A549 treated with dexamethasone at 1 μM for 4 hours (cell line): ENCODE measurements at places on chromosomes 7 and 10. TPM values are rescaled to one million over a fixed set of nuclear protein-coding genes. Genes with fewer than 3 reads are reported as not detected.

The VWDE gene
- 0.21 to 0.74 TPM (median 0.38 TPM) in 5 replicates for total RNA-seq

The GRM3 gene
- total RNA-seq = not detected in 5 replicates

The FEZF1 gene
- not detected in 5 replicates for total RNA-seq

The OPALIN gene
- not detected in 5 replicates for total RNA-seq

The TMEM26 gene
- total RNA-seq = 0.04 to 0.08 TPM (median 0.07 TPM) in 5 replicates

The ABCC2 gene
- 85.6 to 114 TPM (median 103 TPM) in 5 replicates for total RNA-seq

The GARIN1A gene
- 0.46 to 0.66 TPM (median 0.56 TPM) in 5 replicates for total RNA-seq

The HTRA1 gene
- total RNA-seq = 50.2 to 65.4 TPM (median 53.2 TPM) in 5 replicates

The KIF11 gene
- total RNA-seq = 33.3 to 44.4 TPM (median 37.3 TPM) in 5 replicates

The TEX36 gene
- total RNA-seq = not detected in 5 replicates

The EN2 gene
- 0.61 to 1.1 TPM (median 0.90 TPM) in 5 replicates for total RNA-seq

The CCL24 gene
- total RNA-seq = not detected in 5 replicates

The ATP6V0A4 gene
- total RNA-seq = 0.20 to 0.27 TPM (median 0.27 TPM) in 5 replicates

The TBXAS1 gene
- 11.8 to 15.6 TPM (median 13.3 TPM) in 5 replicates for total RNA-seq

The FANK1 gene
- total RNA-seq = 1.9 to 3.2 TPM (median 2.4 TPM) in 5 replicates

The PRKCQ gene
- total RNA-seq = 3.9 to 4.5 TPM (median 4.2 TPM) in 5 replicates

The NME8 gene
- not detected in 5 replicates for total RNA-seq

The SUMF2 gene
- 109 to 115 TPM (median 112 TPM) in 5 replicates for total RNA-seq

The HOXA13 gene
- total RNA-seq = 2.0 to 3.1 TPM (median 2.6 TPM) in 5 replicates

The CLDN3 gene
- total RNA-seq = 1.3 to 3.6 TPM (median 3.0 TPM) in 5 replicates

The SFRP4 gene
- 3.6 to 4.4 TPM (median 3.9 TPM) in 5 replicates for total RNA-seq

The DNAH11 gene
- total RNA-seq = 0.25 to 0.75 TPM (median 0.35 TPM) in 5 replicates

The KCP gene
- 0.07 to 0.22 TPM (median 0.15 TPM) in 5 replicates for total RNA-seq

The PNPLA8 gene
- total RNA-seq = 16.2 to 21.8 TPM (median 19.9 TPM) in 5 replicates

The NRP1 gene
- 63.7 to 98.6 TPM (median 87.4 TPM) in 5 replicates for total RNA-seq

The CCDC172 gene
- total RNA-seq = not detected in 5 replicates

The GIMAP5 gene
- 0.09 TPM in 2 of 5 replicates, not detected in the others for total RNA-seq

The AKR1C3 gene
- total RNA-seq = 1,052 to 1,178 TPM (median 1,142 TPM) in 5 replicates

The OR6B1 gene
- not detected in 5 replicates for total RNA-seq

The RBP3 gene
- total RNA-seq = not detected in 5 replicates

The HABP2 gene
- 0.07 to 0.14 TPM (median 0.11 TPM) in 5 replicates for total RNA-seq

The ZNF117 gene
- total RNA-seq = 0.15 to 0.21 TPM (median 0.17 TPM) in 5 replicates

The BMPER gene
- 4.2 to 6.8 TPM (median 4.6 TPM) in 5 replicates for total RNA-seq

The ADGRA1 gene
- 0.24 to 0.44 TPM (median 0.34 TPM) in 5 replicates for total RNA-seq

The HMX3 gene
- not detected in 5 replicates for total RNA-seq

The ANK3 gene
- 0.41 to 1.2 TPM (median 0.69 TPM) in 5 replicates for total RNA-seq

The PNLIP gene
- total RNA-seq = 0.16 to 0.27 TPM (median 0.21 TPM) in 5 replicates

The MAGI2 gene
- 0.27 to 0.47 TPM (median 0.32 TPM) in 5 replicates for total RNA-seq

The STMP1 gene
- total RNA-seq = 30.0 to 34.1 TPM (median 32.1 TPM) in 5 replicates

The DEPP1 gene
- 2.4 to 3.4 TPM (median 3.2 TPM) in 5 replicates for total RNA-seq

The HOXA6 gene
- total RNA-seq = 0.98 to 1.7 TPM (median 1.4 TPM) in 5 replicates

The PLPP4 gene
- 0.15 to 0.50 TPM (median 0.26 TPM) in 4 of 5 replicates, not detected in the other for total RNA-seq

The ZNF789 gene
- total RNA-seq = 6.2 to 8.5 TPM (median 7.6 TPM) in 5 replicates

The NPY4R gene
- 26.1 to 50.1 TPM (median 42.2 TPM) in 5 replicates for total RNA-seq

The HYAL4 gene
- 0.04 TPM in 1 of 5 replicates, not detected in the others for total RNA-seq

The HECTD2 gene
- total RNA-seq = 3.2 to 4.3 TPM (median 3.8 TPM) in 5 replicates

The CFAP70 gene
- 0.08 to 0.20 TPM (median 0.14 TPM) in 5 replicates for total RNA-seq

The CHST12 gene
- 7.0 to 14.4 TPM (median 11.8 TPM) in 5 replicates for total RNA-seq

The MACROH2A2 gene
- 24.6 to 28.5 TPM (median 26.8 TPM) in 5 replicates for total RNA-seq

The FGFR2 gene
- 0.25 to 0.81 TPM (median 0.34 TPM) in 5 replicates for total RNA-seq

The PRF1 gene
- total RNA-seq = 0.02 to 0.16 TPM (median 0.05 TPM) in 3 of 5 replicates, not detected in the others

The ADAM8 gene
- total RNA-seq = 1.2 to 2.9 TPM (median 2.6 TPM) in 5 replicates

The LRRD1 gene
- not detected in 5 replicates for total RNA-seq
